Spinal cord (tissue), 10 donors: ENCODE measurements at places on chromosomes 12 and 14. TPM values are rescaled to one million over a fixed set of nuclear protein-coding genes. Genes with fewer than 3 reads are reported as not detected.

The CCDC175 gene
- 1.1 TPM for total RNA-seq

The DPPA3 gene
- total RNA-seq: not detected

The ATF1 gene
- total RNA-seq: 23.6 TPM

The PSMC1 gene
- 113 TPM for total RNA-seq

The BDKRB2 gene
- total RNA-seq: 2.8 TPM

The FITM1 gene
- total RNA-seq: not detected

The AQP6 gene
- total RNA-seq: 2.3 TPM

The GOLT1B gene
- total RNA-seq: 69.7 TPM

The PAPOLA gene
- 126 TPM for total RNA-seq

The NKX2-1 gene
- total RNA-seq: not detected

The ABHD12B gene
- total RNA-seq: 0.28 TPM

The RNASE7 gene
- total RNA-seq: not detected
